ENCODE measurements at places on chromosomes 4 and X.

DNA sequence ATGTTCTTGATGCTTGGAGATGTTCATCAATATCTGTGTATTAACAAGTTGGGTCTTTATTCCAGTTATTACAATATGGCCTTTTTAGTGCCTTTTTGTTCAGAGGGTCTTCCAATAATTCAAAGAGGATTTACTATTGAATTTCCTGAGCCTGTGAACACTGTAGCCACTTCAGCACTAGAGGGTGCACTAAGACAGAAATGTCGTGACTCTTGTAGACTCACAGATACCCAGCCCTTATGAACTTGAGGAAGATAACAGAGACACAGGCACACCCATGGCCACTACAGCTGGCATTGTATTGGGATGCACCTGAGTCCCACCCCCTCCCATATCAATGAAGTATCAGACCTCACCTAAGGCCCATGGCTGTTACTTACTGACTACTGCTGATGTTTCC lies 54.4 kb upstream of the ACTRT1 start:
- no peak for DNase-seq

DNA sequence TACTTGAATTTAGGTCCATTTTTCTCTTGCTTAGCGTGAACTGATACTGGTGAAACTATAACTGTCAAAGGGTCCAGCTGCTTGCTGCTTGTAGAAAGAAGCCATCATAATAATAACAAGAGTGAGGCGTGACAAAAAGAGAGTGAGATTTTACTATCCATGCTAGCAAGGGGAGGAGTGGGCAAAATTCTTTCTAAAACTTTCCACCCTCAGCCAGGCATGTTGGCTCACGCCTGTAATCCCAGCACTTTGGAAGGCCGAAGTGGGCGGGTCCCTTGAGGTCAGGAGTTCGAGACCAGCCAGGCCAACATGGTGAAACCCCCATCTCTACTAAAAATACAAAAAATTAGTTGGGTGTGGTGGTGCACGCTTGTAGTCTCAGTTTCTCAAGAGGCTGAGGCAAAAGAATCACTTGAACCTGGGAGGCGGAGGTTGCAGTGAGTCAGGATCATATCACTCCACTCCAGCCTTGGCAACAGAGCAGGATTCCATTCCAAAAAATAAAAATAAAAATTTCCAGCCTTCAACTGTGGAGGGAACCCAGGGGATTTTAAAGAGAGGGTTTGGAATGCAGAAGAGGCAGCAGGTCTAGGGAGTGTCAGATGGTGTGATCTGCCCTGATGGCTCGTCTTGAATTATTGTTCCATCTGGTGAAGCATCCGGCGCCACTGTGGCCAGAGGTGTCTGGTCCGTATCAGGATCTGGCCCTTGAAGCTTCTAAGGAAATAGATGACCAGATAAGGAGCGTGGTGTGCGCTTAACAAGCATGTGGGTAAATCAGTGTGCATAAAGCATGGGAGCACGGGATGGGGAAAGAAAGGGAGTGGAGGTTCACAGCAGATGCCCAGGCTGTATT lies 51.8 kb downstream of the LRP2BP start:
- DNase-seq, result no peak

- DNase-seq, result no peak
Observed at GRCh38 chr4:71141125-71141524, 147.7 kb downstream of the DCK start.

DNA sequence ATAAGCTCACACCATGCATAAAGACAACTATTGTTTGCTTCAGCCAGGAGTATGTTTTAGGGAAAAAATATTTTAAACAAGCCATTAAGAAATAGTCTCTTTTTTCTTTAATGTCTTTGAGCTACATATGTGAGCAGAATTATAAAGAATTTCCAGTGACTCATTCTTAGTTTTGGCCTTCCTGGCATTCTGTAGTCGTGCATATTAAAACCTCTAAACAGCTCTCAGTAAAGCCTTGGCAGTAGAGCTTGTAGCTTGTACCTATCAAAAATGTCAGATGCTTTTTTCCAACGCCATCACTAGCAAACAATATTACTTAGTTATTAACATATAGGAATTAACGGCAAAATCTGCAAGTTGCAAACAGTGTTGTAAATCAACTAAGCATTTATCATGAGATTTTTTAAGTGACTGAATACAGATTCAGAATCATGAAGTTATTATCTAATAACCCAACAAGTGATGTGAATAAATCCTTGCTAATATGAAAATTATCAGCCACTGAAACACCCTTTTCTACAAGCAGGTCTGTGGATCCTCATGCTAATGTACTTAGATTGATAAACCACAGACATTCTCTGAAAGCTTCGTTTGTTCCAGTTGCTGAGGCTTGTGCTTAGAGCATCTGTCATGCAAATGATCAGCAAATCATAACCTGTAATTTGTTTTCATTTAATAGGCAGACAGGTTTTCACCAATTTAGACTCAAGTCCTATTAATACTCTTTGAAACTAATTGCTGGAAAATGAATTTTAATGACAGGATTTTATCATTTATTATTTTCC lies 412.0 kb upstream of the ATOH1 start:
- no peak for DNase-seq

DNA sequence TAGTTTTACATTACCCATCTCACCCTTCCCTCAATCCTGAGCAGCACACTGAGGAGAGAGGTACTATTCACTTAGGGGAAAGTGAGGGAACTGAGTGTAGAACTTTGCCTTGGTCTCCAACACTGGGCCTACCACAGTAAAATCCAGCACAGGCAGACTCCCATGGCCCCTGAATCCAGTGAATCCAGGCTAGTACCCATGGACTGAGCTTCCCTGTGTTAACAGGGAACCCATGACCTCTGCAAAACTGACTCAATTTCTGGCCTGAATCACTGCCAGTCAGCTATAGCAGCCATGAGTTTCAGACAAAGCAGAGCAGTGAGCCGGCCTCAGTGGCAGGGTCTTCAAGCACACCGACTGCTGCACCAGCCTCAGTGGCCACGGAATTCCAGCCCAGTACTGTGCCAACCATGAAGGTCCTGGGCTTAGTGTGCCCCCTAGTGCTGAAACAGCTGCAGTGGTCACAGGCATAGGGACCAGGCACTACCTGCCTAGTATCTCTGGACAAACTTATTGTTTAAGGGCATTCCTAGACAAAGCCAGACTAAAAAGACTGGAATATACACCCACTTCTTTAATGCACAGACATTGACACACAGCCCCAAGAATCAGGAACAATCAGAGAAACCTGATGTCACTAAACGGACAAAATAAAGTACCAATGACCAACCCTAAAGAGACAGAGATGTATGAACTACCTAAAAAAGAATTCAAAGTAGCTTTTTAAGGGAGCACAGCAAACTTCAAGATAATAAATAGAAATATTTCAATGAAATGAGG lies 127.4 kb upstream of the RPL34 start:
- no peak for DNase-seq

DNA sequence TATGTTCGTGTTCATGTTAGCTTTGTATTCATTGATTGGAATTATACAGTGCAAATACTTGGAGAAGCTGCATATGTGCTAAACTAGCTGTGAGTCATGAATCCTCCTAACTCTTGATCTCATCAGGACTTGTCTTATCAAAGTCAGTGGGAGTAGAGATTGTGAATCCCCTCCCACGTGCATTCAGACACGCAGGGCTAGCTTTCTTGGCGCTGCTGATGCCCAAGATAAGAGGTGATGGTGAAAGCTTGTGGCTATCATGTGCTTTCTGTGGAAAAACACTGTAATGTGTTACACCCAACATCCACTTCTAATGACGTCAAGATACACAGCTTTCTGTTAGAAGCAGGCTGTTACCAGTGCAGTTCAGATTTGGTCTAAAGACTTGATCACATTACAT lies 348.7 kb upstream of the HAND2 start:
- DNase-seq, result no peak

DNA sequence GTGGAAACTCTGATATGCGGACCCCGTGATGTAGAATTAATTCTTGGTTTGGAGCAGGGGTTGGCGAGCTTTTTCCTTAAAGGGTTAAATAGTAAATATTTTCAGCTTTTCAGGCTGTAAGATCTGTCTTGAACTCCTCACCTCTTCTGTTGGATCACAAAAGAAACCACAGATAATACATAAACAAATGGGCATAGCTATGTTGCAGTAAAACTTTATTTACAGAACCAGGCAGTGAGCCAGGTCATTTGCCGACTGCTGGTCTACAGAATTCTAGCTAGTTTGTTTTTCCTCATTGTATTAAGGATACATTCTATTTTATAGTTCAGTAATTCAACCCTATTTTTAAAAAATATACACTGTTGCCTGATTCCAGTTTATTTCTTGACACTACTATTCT lies 116.6 kb downstream of the PAPSS1 start:
- no peak for DNase-seq

- DNase-seq, result no peak
Observed at GRCh38 chr4:176436293-176436973, 116.7 kb downstream of the SPCS3 start.

DNA sequence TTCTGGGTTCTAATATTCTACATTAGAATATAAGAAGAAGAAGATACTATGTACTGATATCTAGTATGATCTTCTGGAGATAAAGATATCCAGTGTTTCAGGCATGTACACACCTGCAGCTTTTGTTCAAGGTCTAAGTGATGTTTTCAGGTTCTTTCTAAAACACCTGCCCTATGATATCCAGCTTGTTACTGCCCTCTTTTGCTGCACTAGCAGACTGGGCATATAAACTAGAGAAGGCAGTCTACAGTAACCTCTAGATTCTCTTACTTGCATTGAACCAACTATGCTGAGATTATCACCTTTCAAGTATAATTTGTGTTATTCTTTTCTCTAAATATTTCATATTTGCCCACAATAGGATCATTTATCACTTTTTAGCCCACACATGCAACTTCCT lies 1.9 kb upstream of the FRYL start:
- no peak for DNase-seq

GRCh38 chr4:77002321-77003107 lies 53.0 kb downstream of the SEPTIN11 start:
- DNase-seq, result no peak
